LNCaP clone FGC (cell line): ENCODE measurements at places on chromosomes 3 and 15.

- DNase-seq: no peak
These were observed 82.0 kb upstream of the LRIG1 start for GRCh38 chr3:66582721-66583423.

- DNase-seq: no peak
These were observed 18.0 kb upstream of the RAP2B start for GRCh38 chr3:153144071-153144470.

GRCh38 chr15:57356636-57357035 is 19.7 kb upstream of the CGNL1 start:
- DNase-seq: no peak

- no peak for DNase-seq
These were observed 157.5 kb downstream of the CTNNB1 start for GRCh38 chr3:41356775-41357174.

- DNase-seq: no peak
These were observed 420.0 kb downstream of the GABRB3 start for GRCh38 chr15:26352909-26353308.

- DNase-seq: no peak
These were observed 2.4 kb downstream of the UCN2 start for GRCh38 chr3:48561045-48561736.

GRCh38 chr15:37891766-37892368 is 42.6 kb upstream of the TMCO5A start:
- DNase-seq: no peak

- peak; percentile 56 for DNase-seq
These were observed 680 bp downstream of the POC1A start for GRCh38 chr3:52153389-52154096.

DNA sequence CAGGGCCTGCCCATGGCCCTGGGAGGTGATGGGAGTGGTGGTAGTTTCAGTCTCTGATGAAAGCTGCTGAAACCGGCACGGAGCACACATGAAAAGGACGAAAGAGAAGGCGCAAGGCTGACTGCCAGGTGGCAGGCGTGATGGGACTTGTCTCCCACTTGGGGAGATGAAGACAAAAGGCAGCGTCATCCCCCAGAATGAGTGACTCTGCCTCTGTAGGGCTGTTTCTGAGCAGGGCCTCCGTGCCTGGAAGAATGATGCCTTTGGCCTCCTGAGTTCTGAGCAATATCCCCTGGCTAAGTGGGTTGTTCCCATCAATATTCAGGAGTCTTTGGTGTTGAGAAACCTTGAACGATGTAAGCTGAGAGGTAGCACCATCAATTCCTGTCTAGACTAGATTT is 237.8 kb downstream of the OPA1 start:
- no peak for DNase-seq

- no peak for DNase-seq
These were observed 45.2 kb downstream of the GASK1A start for GRCh38 chr3:43024181-43024885.

DNA sequence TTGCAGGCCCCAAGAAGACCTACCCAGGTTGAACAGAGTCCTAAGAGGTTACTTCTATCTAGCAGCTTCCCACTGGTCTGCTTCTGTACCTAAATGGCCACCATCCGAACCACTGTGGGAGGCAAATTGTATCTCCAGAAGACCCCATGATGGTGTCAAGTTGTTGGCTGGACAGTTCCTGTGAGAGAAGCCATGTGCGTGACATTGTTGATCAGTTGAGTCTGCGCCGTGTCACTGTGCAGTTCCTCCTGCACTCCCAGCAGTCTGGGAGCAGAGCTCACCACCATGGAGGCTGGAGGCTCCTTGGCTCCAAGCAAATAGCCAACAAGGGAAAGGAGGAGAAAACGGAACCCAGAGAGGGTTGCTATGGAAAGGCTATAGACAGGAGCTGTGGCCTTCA is 7.5 kb upstream of the CYP1A1 start:
- no peak for DNase-seq

GRCh38 chr3:74329096-74329495 is 285.4 kb downstream of the CNTN3 start:
- no peak for DNase-seq

DNA sequence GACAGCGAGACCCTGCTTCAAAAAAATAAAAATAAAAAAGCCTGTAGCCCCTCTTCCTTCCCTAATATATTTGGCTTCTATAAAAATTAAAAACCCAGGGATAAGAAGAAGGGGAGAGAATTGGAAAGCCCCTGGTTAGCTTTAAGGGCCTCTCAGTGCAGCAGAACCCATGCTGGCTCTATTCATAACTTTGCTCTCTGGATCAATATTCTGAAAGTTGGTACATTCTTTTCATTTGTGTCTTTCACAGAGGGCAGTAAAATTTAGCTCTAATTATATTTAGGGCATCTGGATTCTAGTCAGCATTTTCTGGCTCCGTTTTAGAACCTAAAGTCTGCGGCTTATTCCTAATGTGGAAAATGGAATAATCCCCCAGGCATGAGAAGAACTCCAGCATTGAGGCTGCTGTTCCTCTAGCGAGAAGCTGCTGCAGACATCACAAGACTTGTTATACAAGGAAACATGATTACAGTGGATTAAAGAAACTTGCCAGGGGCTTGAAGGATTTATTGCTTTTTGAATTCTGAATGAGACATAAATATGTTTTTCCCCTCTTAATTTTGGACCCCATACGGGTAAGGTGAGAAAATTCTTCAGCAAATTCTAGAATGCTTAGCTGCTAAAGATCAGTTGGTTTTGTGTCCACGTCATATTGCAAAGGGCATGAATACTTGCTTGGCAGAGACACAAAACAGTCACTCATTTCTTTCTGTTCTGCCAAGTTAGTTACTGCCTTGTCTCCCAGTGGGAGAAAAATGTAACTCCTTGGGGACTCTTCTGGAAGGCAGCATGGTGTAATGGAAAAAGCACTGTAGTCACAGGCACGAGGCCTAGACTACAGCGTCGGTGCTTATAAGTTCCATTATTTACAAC is 177.7 kb downstream of the VGLL4 start:
- DNase-seq: no peak

GRCh38 chr3:13077431-13078162 is 4.4 kb upstream of the IQSEC1 start:
- DNase-seq: no peak

GRCh38 chr3:55597641-55598040 is 110.5 kb upstream of the WNT5A start:
- DNase-seq: no peak

GRCh38 chr15:37581866-37582532 is 352.4 kb upstream of the TMCO5A start:
- no peak for DNase-seq

GRCh38 chr15:60363903-60364611 is 33.7 kb downstream of the ANXA2 start:
- DNase-seq: no peak

GRCh38 chr3:62809369-62809768 is 65.8 kb downstream of the CADPS start:
- DNase-seq: no peak

DNA sequence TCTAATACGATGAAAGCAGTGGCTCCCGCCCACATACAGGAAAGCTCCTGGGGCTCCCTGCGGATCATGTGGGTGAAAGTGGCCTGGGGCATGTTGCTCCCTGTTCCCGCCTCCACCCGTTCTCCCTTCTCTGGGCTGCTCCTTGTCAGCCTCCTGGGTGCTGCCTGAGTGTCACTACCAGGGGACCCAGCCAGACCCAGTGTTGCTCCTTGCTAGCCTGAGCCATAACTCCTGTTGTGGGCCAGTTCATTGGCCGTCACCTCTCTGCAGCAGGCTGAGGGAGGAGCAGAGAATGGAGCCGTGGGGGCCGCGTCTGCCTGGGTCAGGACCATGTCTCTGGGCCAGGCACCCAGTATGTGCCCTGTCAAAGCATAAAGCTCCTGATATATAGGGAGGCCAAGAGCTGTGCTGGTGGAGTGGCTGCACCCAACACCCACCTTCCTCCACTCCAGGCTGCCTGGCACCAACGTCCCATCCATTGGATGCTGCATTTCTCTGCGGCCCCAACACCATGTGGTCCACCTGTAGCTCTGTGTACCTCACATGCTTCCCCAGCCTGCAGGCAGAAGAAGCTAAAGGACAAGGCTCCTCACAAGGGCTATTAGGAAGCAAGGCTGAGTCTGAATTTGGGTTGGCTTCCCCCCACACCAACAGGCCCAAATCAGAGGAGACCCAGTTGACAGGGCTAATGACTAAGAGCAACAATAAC is 40.5 kb downstream of the KLF13 start:
- no peak for DNase-seq

DNA sequence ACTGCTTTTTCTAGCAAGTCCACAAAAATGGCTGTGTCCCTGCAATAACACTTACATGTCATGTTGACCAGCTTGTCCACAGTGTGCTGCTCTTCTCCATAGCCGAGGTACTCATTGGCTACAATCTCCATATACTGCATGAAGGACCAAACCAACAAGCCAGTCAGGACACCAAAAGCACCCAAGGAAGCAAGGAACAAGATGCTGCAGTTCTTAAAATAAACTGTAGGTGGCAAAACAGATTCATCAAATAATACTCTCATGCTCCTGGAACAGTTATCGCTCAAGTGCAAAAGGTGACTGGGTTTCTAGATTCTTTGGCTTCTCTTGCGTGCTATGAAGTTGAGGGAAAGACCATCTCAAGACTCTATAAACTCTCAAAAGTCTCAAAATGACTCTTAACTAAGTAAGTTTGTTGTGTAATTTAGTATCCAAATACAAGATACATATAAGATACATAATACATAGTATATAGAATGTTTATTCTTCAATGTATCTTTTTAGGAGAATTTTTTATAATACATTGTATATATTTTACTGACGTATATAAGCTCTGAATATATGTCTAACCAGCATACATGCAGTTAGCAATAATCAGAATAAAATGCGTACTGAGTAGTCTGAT is 57.0 kb downstream of the NEK10 start:
- peak; percentile 63 for DNase-seq

GRCh38 chr15:25548600-25548999 is 109.8 kb upstream of the UBE3A start:
- no peak for DNase-seq

DNA sequence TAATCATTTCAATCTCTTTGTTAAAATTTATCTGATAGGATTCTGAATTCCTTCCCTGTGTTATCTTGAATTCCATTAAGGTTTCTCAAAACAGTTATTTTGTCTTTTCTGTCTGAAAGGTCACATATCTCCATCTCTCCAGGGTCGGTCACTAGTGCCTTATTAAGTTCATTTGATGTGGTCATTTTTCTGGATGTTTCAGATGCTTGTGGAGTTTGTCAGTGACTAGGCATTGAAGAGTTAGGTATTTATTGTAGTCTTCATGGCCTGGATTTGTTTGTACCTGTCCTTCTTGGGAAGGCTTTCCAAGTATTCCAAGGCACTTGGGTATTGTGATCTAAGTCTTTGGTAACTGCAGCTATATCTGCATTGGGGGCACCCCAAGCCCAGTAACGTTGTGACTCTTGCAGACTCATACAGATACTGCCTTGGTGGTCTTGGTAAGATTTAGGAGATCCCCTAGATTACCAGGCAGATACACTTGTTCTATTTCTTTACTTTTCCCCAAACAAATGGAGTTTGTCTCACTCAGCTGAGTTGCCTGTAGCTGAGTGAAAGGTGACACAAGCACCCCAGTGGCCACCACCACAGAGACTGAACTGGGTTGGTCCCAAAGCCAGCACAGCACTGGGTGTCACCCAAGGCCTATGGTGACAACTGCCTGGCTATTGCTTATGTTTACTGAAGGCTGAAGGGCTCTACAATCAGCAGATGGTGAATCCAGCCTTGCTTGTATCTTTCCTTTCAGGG is 18.9 kb upstream of the SLC27A2 start:
- DNase-seq: no peak

DNA sequence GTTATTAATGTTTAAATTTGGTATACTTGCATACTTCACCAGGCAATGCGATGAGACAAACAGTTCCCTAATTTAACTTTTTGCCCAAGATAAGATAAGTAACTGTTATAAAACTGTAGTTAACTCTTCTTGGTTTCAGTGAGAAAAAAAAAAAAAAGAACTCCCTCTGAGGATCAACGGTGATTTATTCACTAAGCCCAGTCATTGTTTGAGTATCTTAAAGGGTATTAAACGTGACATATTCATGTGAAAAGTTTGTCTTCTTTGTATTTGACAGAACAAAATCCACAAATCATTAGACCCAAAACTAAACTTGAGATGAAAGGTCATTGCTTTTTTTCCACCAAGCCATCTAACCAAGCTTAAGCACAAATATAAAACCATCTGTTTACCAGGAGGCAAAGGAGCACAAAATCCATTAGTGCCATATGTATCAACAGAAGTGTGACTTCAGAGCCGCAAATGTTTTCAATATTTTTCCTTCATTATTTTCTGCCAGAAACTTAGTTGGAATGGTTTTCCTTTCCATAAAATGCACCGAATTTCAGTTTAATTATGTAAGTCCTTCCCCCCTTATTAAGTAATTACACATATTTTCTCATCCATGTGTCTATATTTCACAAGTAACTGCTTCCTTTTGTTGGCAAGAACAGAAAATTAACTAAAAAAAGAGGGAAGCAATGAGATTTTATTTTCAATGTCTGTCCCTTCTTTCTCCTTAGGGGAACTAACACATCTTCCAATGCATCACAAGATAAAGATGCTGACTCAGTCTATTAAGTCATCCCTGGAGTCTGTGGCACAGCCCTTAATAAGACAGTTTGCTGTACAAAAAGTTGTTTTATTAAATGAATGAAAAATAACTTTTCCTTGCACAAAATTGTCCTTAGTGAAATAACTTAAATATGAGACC is 92.2 kb upstream of the RAP2B start:
- no peak for DNase-seq

- DNase-seq: no peak
These were observed 60.1 kb downstream of the RASGRF1 start for GRCh38 chr15:79030470-79030869.

DNA sequence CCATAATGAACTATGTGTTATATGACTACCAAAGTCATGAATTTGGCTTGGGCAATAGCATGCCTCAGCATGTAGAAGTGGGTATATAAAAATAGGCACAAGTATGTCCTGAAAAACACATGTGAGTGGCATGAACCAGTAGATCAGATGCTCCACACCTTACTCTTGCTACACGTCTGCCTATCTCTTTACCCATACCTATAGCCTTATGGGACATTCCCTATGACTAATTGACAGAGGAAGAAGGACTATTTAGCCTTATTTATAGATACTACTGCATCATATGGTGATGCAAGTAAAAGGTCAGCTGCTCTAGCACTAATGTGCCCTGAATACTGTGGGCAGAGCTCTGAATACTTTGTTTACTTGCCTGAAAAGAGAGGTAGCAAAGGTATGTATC is 81.0 kb upstream of the ZPLD1 start:
- no peak for DNase-seq

GRCh38 chr3:135083756-135084155 is 288.7 kb downstream of the EPHB1 start:
- no peak for DNase-seq

DNA sequence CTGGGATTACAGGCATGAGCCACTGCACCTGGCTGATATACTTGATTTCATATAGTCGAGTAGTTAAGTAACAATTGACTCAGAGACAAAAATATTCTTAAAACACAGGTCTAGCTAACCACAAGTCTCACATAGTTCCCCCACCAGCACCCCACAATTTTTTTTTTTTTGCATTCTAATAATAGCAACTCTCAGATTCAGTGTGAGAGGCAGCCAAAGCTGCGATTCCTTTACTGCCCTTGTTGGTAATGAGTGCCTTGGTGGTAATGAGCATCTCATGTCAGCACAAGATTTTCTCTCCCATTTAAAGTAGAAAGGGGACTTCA is 72.5 kb downstream of the WWTR1 start:
- no peak for DNase-seq

- DNase-seq: no peak
These were observed 113.6 kb downstream of the LRTM1 start for GRCh38 chr3:54814224-54814623.

GRCh38 chr3:52524258-52524751 is 9.4 kb downstream of the NT5DC2 start:
- no peak for DNase-seq

- no peak for DNase-seq
These were observed 334.5 kb upstream of the KCNMB2 start for GRCh38 chr3:178201714-178202113.
